ENCODE measurements at places on chromosomes 5 and 9. TPM values are rescaled to one million over a fixed set of nuclear protein-coding genes. Genes with fewer than 3 reads are reported as not detected.

DNA sequence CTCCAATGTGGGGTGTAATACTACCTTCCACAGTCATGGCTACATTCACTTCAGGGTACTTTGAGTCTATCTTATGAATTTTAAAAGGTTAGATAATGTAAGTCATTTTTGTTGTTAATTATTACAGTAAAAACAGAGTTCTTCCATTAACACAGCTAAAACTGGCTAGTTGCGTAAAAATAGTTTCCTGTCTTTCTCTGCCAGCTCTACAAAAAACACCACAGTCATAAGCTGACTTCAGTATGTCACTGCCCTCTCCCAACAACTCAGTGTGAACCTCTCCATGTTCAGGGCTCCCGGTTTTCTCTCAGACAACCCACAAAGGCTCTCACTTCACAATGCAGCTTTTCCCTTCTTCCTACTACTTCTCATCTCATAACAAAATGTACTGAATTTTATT is 84.8 kb upstream of the ITGA1 start:
- no peak for DNase-seq

GRCh38 chr5:52799358-52799982 is 11.8 kb downstream of the ITGA1 start:
- peak; percentile 50 for DNase-seq

POU5F2 gene
- total RNA-seq, result 0.30 TPM

- DNase-seq, result no peak
These were observed 101.3 kb downstream of the NUDT12 start for GRCh38 chr5:103461243-103461642.

GRCh38 chr5:146574713-146575112 is 58.7 kb upstream of the GPR151 start:
- no peak for DNase-seq

- peak; percentile 52 for DNase-seq
These were observed 442.7 kb upstream of the CD180 start for GRCh38 chr5:67639313-67639712.

DNA sequence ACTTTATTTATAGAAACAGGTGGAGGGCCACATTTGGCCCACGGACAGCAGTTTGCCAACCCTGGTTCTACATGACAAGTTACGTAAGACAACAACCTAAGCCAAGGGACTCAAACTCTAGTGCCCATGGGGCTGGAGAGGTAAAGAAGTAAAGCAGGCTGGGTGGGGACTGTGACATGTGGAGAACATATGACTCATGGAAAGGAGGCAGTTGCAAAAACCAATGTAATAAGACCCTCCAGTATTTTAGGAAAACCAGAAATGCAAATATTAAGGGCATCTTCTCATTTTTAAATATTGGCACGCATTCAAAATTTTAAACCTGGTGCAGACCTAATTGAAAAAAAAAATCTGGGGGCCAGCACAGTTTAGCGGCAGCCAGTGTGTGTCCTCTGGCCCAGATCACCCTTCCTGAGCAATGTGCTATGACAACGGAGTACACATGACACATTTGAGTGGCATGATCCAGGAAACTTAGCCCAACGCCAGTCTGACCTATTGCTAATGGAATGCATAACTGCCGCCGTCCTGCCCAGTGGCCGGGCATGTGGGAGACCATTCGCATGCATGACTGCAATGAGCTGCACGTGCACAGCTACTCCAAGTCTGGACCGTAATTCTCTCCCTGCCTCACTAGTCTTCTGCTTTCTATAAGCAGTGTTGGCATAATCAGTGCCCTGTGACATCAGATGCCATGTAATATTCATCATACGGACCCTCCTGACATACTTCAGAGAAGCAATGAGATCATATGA is 97.2 kb downstream of the SH3TC2 start:
- peak; percentile 83 for DNase-seq

JAKMIP2 gene
- 0.50 TPM for total RNA-seq

- DNase-seq, result peak; percentile 67
These were observed 815 bp downstream of the PDZD2 start for GRCh38 chr5:31639481-31640411.

CRB2 gene
- total RNA-seq, result 0.79 TPM

GRCh38 chr5:95392593-95393182 is 1.5 kb downstream of the FAM81B start:
- DNase-seq, result no peak

GRCh38 chr5:124403281-124403680 is 343.2 kb downstream of the ZNF608 start:
- no peak for DNase-seq

GRCh38 chr9:113298924-113299770 is 4.0 kb downstream of the RNF183 start:
- DNase-seq, result no peak

ERAP2 gene
- 6.1 TPM for total RNA-seq

- DNase-seq, result peak; percentile 55
These were observed 48.7 kb downstream of the PCSK1 start for GRCh38 chr5:96384353-96384752.

PROB1 gene
- 56.5 TPM for total RNA-seq

DNA sequence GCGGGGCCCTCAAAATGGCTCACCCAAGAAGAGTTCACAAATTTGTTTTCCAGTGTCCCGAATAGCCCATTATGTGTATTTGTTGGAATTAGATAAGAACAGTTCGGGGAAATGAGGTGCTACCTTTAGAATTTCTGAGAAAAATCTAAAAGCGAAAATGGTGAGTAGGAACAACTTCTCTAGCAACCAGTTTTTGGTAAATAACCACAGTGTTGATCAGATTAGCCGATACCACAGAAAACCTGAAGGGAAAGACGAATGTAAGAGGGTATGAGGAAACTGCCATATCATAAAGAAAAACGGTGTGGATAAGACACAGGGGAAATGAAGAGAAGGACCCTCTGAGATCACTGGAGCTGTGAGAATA is 31.0 kb downstream of the ADAM19 start:
- DNase-seq, result no peak

PCDHGA8 gene
- 9.1 TPM for total RNA-seq

DNA sequence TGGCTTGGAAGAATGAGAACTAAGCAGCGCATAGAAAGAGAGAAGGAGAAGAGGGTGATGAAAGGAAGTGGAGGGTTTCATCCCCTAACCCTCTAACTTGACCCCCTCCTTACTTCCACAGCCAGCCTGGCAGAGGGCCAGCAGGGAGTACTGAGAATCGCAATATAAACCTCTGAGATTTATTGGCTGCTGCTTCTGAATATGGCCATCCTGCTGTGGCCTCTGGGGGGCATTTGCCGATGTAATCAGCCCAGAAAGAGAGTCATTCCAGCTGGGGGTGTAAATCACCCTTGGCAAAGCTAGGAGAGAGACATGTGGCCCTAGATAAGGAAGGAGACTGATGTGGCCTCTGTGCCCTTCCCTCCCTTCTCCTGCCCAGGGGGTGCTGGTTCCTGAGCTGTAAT is 960 bp upstream of the GFRA3 start:
- no peak for DNase-seq

DNA sequence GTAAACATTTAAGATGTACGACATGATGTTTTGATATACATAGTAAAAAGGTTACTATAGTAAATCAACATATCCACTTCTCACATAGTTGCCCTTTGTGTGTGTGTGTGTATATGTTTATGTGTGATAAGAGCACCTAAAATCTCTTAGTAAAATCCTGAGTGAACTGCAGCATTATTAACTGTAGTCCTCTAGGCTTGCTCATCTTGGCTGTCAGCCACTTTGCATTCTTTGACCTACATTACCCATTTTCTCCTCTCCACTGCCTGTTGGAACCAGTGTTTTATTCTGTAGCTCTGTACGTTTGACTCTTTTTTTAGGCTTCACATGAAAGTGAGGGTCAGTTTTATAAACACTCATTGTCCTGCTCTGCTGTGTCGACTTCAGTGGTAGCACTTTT is 24.4 kb downstream of the C5orf22 start:
- DNase-seq, result no peak

DNA sequence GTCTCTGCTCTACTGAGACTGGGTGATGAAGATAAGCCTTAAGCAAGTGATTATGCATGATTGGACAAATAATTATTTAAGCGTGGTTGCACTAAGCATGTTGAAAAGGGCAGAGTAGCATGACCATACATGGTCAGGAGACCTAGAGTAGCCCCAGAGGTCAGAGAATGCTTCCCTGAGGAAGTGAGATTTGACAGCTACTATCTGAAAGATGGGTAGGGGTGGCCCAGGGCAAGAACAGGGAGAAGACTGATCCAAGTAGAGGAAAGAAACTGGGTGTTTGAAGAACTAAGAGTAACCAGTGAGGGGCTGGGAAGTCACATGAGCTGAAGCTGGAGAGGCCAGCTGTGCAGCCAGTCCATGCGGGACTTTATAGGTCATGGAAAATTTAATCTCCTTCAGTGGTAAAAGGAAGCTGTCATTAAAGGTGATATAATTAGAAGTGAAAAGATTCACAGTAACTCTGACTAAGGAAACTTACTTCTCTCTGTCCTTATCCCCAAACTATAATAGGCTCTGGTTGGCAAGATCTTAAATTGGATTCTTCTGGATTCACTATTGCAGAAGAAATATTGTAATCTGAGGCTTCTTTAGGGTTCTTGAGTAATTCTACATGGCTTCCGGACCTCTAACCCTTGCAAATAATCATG is 35.2 kb downstream of the YIPF5 start:
- no peak for DNase-seq

BAAT gene
- total RNA-seq, result not detected

DNA sequence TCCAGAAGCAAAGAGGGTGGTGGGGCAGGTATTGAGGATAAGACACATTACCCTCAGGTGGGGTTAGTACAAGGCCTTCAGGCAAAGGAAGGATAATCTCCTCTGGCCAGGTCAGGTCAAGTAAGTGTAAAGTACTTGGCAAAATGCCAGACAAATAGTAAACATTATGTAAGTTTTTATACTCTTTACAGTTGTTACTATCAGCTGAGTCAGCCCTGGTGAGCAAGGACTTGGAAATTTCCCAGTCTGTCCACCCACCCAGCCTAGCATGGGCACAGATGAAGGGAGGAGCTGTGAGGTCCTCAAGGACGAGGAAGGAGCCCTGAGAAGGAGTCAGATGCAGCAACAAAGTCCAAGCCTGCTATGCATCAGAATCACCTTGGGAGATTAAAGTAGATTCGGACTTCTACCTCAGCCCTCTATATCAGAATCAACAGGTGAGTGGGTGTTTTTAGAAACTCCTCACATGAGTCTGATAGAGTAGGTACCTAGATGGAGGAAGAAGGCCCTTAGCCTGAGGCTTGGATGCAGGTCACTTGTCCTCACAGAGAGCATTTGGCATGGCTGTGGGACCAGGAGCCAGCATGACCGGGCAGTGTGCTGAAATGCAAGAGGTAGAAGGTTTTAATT is 50.2 kb upstream of the BARX1 start:
- DNase-seq, result no peak

- DNase-seq, result no peak
These were observed 28.5 kb downstream of the NANS start for GRCh38 chr9:98085058-98085457.

SPINK4 gene
- total RNA-seq, result not detected

SLC6A7 gene
- not detected for total RNA-seq

DEPDC1B gene
- total RNA-seq, result 0.15 TPM

ARHGEF28 gene
- 3.5 TPM for total RNA-seq

COL5A1 gene
- total RNA-seq, result 14.8 TPM

DNA sequence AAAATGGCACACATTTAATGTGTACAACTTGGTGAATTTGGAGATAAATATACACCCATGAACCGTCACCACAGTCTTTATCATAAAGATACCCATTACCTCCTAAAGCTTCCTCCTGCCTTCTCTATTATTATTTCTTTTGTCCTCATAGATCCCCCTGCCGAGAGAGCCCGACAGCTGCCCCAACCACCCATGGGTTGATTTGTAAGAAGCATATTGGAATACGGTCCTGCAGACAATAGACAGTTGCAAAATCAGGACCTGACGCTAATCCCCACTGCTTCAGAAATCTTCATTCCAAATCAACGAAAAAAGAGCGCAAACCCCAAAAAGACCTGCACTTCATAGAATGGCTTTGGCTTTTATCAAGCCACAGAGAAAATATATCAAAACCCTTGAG is 697.5 kb downstream of the SEMA5A start:
- no peak for DNase-seq

CDX1 gene
- total RNA-seq, result not detected
